ENCODE measurements at places on chromosomes 2 and 18.
A peak's percentile ranks its signal among the peaks of the same experiment; 100 is the strongest.

DNA sequence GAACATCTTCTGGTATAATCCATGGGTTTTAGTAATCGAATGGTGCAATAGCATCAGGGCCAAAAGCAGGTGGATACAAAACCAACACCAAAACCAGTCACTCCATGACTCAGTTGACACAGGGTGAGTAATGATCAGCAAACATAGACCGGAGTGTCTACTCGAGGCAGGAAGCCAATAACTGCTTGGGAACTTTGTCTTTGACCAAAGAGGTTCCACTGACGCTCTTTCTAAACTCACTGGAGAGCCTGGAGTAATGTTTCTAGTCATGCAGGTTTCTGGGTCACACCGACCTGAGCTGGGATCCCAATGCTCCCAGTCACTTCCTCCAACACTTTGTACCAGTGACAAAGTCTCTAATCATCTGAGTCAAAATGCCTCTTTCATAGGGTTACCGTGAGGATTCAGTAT lies 30.9 kb downstream of the MREG start:
- DNase-seq, result peak; percentile 100

DNA sequence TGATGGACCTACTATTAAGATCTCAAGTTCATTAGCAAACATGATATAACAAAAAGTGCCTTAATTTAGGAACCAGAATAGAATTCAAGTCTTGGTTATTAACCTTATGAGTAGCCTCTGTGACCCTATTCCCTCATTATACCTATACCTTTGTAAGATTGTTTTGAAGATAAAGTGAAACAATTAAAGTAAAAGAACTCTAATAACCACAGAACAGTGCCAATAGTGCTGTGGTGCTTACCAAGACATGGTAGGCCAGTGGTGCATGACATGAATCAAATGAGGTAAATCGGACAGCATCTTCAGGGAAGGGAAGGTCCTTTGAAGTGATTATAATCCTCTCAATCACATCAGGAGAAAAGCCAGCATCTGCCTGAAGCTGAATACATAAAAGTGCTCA lies 36.4 kb downstream of the METTL4 start:
- no peak for DNase-seq

DNA sequence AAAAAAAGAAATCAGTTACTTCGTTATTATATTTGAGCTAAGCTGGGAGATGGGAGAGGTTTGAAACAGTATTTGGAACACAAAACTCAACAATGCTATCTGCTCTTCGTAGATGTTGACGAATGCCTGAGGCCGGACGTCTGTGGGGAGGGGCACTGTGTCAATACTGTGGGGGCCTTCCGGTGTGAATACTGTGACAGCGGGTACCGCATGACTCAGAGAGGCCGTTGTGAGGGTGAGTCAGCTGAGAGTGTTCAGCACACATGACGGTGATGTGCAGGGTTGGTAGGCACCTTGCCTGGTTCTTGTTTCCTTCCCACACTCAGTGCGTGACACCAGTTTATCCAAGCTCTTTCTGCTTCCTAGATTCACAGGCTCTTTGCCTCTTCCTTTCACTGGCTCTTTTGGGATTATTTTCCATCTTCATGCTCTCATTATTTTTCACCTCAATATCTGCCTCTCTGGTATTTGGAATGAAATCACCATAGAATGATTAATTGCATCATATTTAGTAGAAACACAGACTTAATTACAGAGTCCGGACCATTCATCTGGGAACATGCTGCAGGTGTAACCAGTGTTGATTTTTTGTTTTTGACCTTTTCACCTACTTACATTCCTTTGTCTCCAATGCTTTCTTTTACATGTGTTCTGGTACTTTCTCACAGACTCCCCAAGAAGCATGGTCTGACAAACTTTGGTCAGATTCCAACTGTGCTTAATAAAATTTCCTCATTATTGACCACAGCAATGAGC lies 200.6 kb upstream of the RASGRP3 start:
- peak; percentile 98 for DNase-seq

DNA sequence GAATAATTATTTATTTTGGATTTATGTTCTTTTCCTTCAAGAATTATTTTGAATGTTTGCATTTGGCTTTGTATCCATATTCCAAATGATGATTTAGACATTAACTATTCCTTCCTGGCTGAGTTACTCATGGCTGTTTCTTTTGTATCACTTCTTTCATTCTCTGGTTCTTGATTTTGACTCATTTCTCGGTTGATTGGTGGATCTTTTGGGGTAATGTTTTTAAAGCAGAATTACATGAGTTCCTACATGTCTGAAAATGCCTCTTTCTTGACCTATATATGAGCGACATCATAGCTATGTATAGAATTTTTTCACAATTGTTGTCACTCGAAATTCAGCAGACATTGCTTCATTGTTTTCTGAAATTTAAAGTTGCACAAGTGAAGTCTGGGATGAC lies 39.5 kb downstream of the CYP26B1 start:
- peak; percentile 99 for DNase-seq

DNA sequence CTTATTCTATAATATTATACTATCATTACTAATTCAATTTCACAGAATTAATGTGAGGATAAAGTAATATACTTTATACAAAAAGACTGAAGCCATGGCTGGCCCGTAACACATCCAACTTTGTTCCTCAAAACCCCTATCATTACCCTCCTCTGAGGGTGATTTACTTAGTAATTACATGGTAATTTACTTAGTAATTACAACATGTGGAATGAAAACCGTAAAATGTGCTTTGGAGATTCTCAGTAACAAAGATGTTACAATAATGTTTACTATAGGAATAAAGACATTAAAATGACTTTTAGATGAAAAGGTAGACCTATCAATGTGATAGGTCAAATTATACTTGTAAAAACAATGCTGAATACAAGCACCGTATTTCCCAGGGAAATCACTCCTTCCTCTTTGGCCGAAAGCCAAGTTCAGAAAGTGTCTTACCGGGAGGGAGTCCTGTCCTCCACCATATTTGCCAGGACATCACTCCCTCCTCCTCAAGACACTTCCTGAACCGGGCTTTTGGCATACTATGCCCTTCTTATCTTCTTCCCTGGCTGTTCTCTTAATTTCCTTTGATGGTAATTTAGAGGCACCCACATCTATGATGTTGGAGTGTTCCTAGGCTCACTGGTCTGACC lies 1047.8 kb downstream of the SOCS6 start:
- no peak for DNase-seq

DNA sequence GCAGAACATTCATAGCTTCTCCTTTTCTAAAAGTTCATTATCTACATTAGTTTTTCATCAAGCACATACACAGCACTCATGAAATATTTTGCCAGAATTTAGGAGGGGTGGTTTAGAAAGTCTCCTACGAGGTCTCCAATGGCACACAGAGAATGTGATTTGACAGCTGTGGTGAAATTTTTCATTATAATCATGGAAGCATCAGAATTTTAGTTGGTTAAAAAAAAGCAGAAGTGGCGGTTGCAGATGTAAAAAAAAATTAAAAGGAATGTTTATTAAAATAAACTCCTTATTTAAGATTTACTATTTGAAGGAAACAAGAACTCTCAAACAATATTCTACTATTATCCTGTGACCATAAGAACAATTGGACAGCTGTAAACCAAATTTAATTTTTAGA lies 10.8 kb upstream of the RHBDD1 start:
- DNase-seq, result no peak

- no peak for DNase-seq
Observed at GRCh38 chr2:15127876-15128275, 433.3 kb downstream of the NBAS start.

DNA sequence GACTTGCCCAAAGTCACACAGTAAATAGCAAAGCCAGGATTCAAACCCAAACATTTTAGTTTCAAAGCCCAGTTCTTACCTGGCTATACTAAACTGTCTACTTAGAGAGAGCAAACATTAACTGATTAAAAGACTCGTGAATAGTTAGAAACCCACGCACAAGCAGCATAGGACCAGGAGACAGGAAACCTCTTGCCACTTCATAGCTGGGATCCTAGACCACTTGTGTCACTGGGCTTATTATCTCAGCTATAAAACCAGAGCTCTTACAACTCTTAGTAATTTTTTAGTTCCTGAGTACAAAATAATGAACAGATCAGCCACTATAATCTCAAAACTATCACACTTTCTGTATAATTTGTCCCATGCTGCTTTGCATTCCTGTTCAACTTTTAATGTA lies 2.4 kb upstream of the AAK1 start:
- DNase-seq, result no peak

- DNase-seq, result no peak
Observed at GRCh38 chr2:33458248-33458819, 18.1 kb upstream of the RASGRP3 start.

GRCh38 chr18:62596145-62597005 lies 73.5 kb downstream of the ZCCHC2 start:
- DNase-seq, result no peak

DNA sequence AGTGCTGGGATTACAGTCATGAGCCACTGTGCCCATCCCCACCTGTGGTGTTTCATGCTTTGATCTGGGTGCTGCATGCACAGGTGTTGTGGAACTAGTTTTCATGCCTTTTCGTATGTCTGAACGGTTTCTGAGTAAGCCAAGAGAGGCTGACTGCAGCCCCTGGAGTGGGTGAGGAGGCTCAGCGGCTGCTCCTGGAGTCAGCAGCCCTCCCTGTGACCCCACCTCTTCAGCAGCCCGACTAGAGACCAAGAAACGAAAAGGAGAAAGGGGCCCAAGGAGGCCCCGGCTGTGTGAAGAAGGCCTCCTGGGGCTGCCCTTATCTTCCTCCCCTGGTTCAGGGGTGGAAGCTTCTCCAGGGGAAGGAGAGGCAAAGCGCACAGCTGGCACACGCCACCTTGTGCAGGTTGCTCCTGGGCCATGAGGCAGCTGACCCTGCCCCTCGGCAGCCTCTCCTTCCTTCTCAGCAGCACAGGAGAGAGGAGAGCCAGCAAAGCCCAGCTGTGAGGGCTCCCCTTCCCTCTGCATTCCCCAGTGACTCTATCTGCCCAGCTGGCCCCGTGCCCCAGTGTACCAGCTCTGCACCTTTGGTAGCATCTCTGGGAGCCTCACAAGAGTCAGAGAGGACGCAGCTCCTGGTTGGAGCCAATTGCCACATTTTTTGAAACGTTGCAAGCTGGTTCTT lies 182.5 kb upstream of the HS6ST1 start:
- DNase-seq, result no peak

- no peak for DNase-seq
Observed at GRCh38 chr2:65231892-65232477, 4.4 kb downstream of the ACTR2 start.

- no peak for DNase-seq
Observed at GRCh38 chr2:54859997-54860701, 136.7 kb downstream of the EML6 start.

DNA sequence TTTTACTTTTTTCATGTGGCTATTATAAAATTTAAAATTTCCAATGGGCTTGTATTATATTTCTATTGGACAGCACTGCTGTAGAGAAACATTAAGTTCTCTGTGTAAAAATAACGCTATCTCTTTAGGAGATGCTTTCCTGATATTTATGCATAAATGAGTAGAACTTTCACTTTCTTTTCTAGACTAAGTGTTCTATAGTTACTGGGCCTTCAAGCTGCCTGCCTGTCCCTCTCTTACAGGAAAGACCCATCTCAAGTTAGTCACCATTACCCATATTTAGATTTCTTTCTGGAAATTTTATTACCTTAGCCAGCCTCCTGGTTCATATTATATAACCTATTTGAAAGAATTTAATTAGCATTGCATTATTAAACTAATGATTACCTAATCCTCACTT lies 4.8 kb downstream of the ITGA4 start:
- no peak for DNase-seq

GRCh38 chr2:124258140-124258880 lies 233.2 kb downstream of the CNTNAP5 start:
- DNase-seq, result peak; percentile 8

DNA sequence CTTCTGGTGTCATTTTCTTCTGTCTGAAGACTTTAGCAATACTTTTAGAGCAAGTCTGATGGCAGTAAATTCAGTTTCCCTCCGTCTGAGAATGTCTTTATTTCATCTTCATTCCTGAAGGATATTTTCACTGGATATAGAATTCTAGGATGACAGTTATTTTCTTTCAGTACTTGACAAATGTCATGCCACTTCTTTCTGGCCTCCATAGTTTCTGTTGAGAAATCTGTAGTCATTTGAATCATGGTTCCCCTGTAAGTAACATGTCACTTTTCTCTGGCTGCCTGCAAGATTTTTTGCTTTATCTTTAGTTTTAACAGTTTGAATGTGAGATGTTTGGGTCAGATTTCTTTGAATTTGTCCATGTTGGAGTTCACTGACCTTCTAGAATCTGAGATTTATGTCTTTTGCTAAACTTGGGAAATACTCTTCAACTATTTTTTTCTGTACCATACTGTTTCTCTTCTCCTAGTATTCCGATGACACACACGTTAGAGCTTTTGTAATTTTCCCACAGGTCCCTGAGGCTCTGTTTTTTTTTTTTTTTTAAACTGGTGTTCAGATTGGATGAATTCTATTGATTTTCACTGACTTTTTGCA lies 30.2 kb downstream of the RMND5A start:
- DNase-seq, result no peak

GRCh38 chr2:3771576-3771975 lies 68.2 kb downstream of the DCDC2C start:
- DNase-seq, result no peak

DNA sequence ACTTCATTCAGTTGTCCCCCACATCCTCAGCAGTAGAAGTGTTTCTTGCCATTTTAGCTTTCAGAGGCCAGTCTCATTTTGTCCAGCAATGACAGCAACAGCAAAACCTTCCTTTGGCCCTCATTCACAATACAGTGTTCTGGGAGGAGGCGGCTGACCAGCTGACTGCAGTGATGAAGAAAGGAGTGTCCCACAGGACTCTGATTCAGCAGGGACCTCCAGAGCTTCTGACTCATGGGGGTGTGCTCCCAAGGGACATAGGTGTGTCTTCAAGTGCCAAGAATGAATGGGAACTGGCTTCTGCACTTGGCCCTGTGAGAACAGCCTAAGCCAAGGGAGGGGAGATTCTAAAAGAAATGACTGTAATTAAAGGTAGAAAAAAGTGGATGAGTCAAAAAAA lies 147.0 kb upstream of the PELI1 start:
- DNase-seq, result peak; percentile 92

DNA sequence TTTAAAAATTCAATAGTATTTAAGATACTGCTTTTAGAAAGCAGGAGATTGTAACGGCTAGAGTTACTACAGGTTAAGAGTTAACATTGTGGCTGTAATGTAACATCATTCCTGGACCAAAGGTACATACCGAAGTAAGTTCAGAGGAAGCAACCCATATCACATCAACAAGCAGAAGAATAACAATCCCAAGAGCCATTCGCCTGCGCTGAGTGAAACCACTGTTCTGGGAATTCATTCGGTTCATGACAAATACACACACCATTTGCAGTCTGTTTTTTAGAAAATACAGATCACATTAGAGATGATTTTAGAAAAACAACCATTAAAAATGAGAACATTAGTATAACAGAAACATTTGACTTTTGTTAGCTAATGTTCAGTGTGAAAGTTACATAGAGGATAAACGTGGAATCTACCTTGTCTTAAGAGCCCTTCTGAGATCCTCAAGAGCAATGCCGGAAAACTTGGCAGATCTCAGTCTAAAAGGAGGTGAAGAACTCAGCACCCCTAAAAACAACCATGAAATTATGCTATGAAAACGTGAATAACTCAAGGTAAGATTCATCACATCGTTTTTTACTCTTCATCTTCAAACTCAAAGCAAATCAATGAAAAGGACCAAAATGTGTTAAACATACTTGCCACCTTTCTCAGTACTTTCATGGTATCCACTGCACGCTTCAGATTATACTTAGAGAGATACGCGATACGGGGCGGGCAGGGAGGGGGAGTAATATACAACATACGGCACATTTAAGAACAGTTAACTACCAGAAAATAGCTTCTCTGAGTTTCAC lies 1.2 kb downstream of the SLC35F5 start:
- DNase-seq, result peak; percentile 25

All from bronchial epithelial cell (primary cell).